ENCODE measurements at places on chromosomes 13 and 19.
A peak's percentile ranks its signal among the peaks of the same experiment; 100 is the strongest.

DNA sequence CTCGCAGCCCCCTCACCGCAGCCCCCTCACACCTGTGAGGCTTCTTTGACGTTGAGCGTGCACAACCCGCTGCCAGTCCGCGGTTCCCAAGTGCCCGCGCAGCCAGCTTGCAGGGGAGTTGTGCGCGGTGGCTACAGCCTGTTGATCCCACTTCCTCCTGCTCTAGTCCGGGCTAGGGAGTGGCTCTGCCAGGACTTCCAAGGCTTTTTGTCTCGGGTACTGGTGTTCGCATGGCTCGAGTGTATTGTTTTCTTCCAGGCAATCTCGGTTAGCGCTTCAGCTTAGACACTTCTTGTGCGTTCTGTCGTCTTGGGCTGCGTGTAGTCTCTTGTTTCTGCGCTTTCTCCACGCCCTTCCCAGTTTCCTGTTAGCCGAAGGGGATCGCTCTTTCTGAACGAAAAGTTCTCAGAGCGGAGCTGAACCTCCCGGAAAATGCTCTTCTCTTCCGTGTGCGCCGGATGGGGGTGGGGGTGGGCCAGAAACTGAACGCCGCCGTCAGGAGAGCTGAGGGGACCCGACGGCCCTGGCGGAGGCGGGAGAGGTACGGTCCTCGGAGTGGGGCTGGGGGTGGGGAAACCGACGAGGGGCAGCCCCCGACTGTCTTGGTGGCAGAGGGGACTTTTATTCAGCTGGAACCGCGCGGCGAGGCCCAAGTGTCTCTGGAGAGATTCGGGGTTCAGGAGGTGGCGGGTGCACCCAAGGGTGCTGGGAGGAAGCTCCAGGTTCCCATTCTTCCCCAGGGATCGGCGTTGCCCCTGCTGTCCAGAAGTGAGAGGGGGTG lies 697 bp upstream of the DGKH start:
- peak; percentile 23 for DNase-seq

DNA sequence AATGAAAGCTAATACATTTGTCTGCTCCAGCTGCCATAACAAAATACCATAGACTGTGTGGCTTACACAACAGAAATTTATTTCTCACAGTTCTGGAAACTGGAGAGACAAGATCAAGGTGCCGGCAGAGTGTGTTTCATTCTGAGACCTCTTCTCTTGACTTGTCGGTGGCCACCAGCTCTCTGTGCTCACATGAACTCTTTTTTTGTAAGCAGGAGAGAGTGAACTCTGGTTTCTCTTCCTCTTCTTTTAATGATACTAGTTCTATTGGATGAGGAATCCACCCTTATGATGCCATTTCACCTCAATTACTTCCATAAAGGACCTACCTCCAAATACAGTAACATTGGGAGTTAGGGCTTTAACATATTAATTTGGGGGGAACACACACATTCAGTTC lies 11.7 kb downstream of the KCTD12 start:
- DNase-seq: no peak

DNA sequence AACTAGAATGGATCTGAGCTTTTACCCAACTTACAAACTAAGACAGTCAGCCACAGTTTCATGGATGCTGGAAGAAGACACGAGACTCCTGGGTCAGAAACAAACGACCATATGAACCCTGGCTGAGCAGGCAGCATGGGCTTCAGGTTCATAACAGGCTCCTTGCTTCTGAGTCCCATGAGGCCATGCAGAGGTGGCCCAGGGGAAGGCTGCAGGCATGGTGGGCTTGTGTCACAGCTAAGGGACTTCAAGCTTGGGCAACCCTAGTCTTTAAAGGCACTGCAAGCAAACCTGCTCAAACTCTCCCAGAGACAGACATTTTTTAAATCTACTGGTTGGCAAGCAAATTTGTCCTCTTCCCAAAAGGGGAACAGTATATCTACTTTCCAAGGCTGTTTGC lies 5.1 kb upstream of the ARHGEF7 start:
- no peak for DNase-seq

- DNase-seq: no peak
Measured at GRCh38 chr13:23497191-23497590, 63.7 kb upstream of the SACS start.

- DNase-seq: peak; percentile 86
Measured at GRCh38 chr19:1811942-1812425, at the start of gene ATP8B3. ATP8B3 (minus strand) TSS chr19:1812276; CDS start chr19:1811736, 540 bp downstream.

- no peak for DNase-seq
Measured at GRCh38 chr13:102400675-102401145, 1.1 kb downstream of the FGF14 start.

DNA sequence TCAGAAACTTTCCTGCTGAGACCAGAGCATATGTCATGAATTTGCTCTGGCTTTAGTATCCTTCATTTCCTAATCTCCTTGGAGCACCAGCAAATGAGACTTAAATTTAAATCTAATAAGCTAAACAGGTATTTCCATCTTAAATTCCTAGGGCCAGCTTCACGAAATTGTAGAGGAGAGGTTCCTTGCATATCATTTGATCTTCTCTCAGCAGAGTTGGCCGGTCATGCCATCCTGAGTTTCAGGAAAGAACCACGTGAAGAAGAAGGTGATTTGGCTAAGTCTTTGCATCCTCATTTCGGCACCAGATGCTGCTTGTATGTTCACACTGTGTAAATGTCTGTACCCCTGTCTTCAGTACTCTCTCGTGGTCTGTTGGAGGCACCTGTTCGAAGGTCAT lies 370.4 kb upstream of the NBEA start:
- DNase-seq: no peak

GRCh38 chr19:29489172-29489951 lies 36.4 kb upstream of the VSTM2B start:
- DNase-seq: no peak

- no peak for DNase-seq
Measured at GRCh38 chr13:103299079-103299478, 232.9 kb upstream of the SLC10A2 start.

- no peak for DNase-seq
Measured at GRCh38 chr19:41323430-41324125, 13.6 kb downstream of the CCDC97 start.

- DNase-seq: peak; percentile 63
Measured at GRCh38 chr19:19860756-19861390, 4.8 kb upstream of the ZNF253 start.

All from CD4-positive, alpha-beta T cell treated with Interleukin-12 subunit alpha and Interleukin-12 subunit beta, for 1 hour (primary cell).